Effector CD8-positive, alpha-beta T cell (primary cell): ENCODE measurements at places on chromosomes 3 and 15.

GRCh38 chr3:156299569-156299968 lies 179.2 kb downstream of the KCNAB1 start:
- DNase-seq = no peak

DNA sequence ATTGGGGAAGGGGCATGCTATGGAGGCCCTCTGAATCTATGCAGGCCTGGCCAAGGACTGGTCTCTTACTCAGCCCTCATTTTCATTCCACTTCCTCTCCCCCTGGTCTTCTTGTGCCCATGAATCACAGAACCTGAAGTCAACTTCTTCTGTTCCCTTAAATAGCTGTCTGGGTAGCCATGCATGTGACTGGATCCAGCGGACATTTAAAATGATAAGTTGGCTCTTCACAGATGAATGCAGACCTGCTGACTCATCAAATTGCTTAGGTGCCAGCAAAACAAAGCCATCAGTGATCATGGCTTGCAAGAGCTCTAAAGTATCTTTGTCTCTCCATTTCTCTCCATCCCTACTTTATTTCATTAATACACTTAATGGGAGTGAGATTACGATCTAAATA lies 90.1 kb upstream of the CADPS start:
- no peak for DNase-seq

DNA sequence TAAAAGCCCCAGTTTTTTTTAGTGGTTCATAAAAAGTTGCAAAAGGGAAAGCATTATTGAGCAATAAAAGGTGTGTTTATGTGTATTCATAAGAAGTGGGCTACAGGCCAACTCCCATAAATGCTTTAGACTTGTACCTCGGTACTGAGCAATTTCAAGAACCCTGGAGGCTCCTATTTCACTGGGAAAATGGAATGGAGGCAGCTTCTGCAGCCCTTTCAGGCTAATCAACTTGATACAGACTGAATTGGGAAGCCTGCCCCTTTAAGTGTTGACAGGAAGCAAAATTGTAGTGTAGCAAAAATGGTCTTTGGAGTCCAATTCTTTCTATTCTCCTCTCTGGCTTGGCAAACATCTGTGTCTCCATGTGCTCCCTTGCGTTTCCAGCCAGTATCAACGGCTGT lies 118.8 kb downstream of the ECT2 start:
- no peak for DNase-seq

- DNase-seq = no peak
Observed at GRCh38 chr15:57298843-57299550, 77.3 kb upstream of the CGNL1 start.

DNA sequence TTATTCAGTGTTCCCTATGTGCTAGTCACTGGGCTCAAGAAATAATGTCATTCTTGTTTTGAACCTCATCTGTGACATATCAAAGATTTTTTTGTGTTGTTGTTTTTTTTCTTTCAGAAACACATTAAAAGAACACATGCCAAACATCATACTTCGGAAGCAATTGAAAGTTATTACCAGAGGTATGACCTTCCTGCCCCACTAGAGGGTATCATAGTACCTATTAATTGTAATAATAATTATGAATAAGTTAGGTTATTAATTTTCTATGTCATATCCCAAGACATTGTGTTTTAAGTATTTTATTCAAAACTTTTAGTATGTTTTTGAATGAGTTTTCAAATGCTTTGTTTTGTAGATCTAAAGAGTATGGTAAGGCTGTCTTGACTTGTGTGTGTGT lies 65.7 kb downstream of the CDIN1 start:
- DNase-seq = no peak

- no peak for DNase-seq
Observed at GRCh38 chr3:125436921-125437320, 61.8 kb upstream of the ZNF148 start.

- no peak for DNase-seq
Observed at GRCh38 chr3:23071758-23072157, 131.4 kb upstream of the UBE2E2 start.

GRCh38 chr15:43118829-43119228 lies 13.0 kb upstream of the UBR1 start:
- no peak for DNase-seq

- no peak for DNase-seq
Observed at GRCh38 chr3:46670891-46671427, 22.5 kb downstream of the ALS2CL start.
